ENCODE measurements at places on chromosomes 5 and 9.

DNA sequence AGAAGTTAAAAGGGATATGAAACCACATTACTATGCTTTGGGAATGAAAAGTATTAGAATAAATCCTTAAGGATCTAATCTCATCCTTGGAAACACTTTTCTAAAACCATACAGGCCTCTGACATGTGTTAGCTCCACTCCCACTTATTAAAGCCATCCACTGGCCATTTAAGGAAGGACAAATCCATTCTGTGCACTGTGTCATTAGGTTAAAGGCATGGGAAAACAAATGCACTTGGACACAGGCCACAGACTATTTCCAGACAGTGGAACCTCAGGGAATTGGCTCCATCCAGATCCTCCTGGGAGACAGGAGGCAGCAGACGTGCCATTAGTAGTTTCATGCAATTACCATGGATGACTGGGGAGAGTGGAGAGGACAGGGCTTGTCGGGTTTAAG, 454.9 kb downstream of the ENC1 start:
- H3K27ac ChIP-seq: no peak overlapping the region
- no peaks in the 10 kb centered on the region for H3K4me1 ChIP-seq
- H3K27me3 ChIP-seq: peaks cover 7% of the 10 kb centered on the region
- no peak for DNase-seq

DNA sequence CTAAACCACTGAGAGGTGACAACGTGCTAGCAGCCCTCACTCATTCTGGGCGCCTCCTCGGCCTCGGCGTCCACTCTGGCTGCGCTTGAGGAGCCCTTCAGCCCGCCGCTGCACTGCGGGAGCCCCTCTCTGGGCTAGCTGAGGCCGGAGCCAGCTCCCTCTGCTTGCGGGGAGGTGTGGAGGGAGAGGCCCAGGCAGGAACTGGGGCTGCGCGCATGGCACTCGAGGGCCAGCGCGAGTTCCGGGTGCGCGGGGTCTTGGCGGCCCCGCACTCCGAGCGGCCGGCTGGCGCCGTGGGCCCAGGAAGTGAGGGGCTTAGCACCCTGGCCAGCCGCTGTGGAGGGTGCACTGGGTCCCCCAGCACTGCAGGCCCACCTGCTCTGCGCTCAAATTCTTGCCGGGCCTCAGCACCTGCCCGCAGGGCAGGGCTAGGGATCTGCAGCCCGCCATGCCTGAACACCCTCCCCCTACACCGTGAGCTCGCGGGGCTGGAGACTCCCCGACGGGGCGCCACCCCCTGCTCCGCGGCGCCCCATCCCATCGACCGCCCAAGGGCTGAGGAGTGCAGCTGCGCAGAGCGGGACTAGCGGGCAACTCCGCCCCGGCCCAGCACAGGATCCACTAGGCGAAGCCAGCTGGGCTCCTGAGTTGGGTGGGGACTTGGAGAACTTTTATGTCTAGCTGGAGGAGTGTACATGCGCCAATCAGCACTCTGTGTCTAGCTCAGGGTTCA, 11.8 kb upstream of the UBE2D2 start:
- no peak overlapping the region for H3K4me3 ChIP-seq

DNA sequence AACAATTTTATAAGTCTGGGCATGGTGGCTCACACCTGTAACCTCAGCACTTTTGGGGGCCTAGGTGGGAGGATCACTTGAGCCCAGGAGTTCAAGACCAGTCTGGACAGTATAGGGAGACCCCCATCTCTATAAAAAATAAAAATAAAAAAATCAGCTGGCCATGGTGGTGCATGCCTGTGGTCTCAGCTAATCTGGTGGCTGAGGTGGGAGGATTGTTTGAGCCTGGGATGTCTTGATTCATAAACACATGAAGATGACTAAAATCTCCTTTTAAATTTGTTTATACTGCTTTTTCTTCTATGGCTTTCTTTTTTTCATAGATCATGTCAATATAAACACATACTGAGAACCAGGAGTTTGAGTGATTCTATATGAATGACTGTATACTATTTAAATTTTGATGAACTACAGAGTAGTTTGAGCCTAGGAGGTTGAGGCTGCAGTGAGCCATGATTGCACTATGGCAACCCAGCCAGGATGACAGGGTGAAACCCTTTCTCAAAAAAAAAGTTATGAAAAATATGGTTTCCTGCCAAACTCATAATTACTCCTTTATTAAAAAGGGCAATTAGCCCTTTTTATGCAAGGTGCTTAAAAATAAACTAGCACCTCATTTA, 14.2 kb downstream of the RIC1 start:
- peaks cover 59% of the 10 kb centered on the region for H3K36me3 ChIP-seq
- H3K4me3 ChIP-seq: no peak overlapping the region
- no peak for DNase-seq
- no peak overlapping the region for H3K27ac ChIP-seq

DNA sequence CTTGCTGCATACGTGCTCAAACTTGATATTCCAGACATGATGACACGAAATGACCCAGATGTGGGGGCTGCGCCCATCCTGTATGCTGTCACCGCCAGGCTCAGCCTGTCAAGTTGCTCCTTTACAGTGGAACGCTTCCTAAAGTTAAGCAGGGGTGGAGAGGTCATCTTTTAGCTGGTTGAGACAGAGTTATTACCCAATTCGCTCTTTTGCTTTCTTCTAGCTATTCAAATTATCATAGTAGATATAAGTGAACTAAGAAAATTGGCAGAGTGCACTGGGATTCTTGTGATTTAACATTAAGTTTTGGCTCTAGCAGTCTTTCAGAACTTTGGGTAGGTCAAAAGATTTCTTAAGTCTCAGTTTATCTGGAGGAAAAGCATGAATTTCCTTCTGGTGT, 69.8 kb upstream of the BASP1 start:
- no peak overlapping the region for H3K4me3 ChIP-seq
- no peaks in the 10 kb centered on the region for H3K36me3 ChIP-seq
- DNase-seq: no peak
- H3K27me3 ChIP-seq: no peaks in the 10 kb centered on the region

All from activated B cell treated with CpG ODN at 0.5 μM for 24 hours (primary cell).